Frontal cortex (tissue), 4 donors: ENCODE measurements at places on chromosomes 4 and X. TPM values are rescaled to one million over a fixed set of nuclear protein-coding genes. Genes with fewer than 3 reads are reported as not detected.

DNA sequence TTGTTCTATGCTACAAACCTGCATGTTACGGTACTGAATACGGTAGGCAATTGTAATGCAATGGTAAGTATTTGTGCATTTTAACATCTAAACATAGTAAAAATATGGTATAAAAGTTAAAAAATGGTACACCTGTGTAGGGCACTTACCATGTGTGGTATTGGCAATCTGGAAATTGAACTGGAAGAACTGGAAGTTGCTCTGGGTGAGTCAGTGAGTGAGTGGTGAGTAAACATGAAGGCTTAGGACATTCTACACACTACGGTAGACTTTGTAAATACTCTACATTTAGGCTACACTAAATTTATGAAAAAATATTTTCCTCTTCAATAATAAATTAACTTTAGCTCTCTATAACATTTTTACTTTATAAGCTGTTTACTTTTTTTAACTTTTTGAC, 78.9 kb downstream of the RRAGB start:
- DNase-seq, result no peak

- no peak for DNase-seq
These were observed 880 bp upstream of the ETDC start for GRCh38 chrX:135308345-135308855.

GRCh38 chr4:11904117-11904535, 475.4 kb upstream of the HS3ST1 start:
- DNase-seq, result no peak

- DNase-seq, result no peak
These were observed 137.1 kb upstream of the TBL1X start for GRCh38 chrX:9327747-9328145.

DNA sequence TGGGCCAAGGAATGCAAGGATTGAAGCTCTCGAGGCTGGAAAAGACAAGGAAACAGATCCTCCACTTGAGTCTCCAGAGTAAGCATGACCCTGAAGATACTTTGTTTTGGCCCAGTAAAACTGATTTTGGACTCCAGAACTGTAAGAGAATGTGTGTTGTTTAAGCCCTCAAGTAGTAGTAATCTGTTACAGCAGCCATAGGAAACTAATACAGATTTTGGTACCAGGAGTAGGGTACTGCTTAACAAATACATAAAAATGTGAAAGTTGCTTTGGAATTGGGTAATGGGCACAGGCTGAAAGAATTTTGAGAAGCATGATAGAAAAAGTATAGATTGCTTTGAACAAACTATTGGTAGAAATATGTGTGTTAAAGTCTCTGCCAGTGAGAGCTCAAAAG, 17.4 kb upstream of the FRAS1 start:
- DNase-seq, result no peak

DNA sequence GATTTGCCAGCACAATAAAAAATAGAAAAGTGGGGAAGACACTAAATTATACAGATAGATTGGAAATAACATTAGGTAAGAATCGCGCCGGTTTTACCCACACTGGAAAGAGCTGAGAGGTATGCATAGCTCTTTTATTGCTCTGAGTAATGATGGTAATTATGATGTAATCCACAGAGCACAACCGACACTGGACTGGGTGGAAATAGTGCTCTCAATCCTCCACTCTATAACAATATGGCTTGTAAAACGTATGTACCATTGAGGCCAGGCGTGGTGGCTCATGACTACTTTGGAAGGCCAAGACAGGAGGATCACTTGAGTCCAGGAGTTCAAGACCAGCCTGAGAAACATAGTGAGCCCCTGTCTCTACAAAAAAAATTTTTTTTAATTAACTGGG, 104.3 kb upstream of the RAPGEF2 start:
- no peak for DNase-seq

DNA sequence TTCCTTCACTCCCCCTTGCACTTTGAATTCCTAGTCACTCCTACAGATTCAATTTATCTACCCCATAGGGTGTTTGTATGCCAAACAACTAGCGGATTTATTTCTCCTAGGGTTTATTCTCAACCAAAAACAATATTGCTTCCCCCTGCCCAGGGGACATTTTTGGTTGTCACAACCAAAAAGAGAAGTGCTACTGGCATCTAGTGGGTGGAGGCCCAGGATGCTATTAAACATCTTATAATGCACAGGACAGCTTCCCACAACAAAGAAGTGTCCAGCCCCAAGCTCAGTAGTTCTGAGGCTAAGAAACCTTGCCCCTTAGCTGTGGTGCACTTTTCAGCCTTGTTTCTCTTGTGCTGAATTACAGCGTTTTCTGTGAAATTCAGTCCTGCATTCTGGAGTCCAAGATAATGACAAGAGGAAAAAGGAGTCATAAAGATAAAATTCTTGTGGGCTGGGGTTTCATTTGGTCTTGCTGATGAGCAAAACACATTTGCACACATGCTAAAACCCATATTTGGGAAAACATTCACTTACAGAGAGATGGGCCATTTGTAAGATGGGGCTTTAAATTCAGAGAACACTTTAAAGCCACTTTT, 11.2 kb upstream of the SYTL4 start:
- DNase-seq, result no peak

DNA sequence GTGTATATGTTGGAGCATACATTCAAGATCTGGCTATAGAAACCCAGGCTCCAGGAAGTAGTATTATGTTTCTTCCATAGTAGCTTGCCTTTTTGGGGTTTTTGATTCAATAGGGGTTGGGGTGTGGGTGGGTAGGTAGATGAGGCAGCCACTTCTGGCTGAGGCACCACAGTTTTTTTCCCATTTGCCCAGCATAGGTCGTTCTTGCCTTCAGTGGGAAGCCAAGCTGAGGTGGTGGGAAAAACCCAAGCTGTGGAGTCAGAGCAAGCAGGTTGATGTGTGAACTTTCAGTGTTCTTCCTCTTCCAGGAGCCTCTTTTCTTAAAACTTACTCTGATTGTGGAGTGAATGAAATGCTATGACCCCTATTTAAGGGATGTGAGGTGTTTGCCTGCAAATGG, 67.0 kb upstream of the RPS6KA3 start:
- DNase-seq, result no peak

GRCh38 chr4:182400081-182400480, 156.9 kb downstream of the TENM3 start:
- no peak for DNase-seq

DNA sequence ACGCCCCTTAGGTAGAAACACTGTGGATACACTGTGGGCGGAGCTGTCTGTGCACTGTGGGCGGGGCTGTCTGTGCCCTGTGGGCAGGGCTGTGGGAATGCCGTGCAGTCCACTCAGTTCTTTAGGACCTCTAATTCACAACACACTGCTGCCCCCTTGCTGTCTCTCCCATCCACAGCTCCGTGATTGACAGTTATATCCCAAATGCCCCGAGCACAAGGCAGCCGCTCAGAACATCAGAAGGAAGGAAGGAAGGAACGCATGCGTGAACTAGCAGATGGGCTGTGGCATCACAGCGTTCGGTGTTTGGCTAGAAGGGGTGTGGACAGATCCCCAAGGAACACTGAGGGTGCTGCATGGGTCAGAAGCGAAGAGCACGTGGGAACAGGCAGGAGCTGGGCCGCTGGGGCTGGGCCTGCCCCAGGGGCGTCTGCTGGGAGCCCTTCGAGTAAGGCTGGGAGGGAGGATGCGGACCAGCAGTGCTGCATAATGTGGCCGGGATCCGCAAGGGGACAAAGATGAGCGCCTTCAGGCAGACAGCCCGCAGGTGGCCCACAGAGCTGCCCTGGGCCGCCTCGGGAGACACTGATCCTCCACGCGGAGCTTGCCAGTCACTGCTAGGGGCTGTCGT, 29.8 kb downstream of the ACOX3 start:
- DNase-seq, result peak; percentile 66

GRCh38 chrX:38754102-38754790, 47.0 kb upstream of the MID1IP1 start:
- peak; percentile 5 for DNase-seq

- no peak for DNase-seq
These were observed 119.1 kb upstream of the CNKSR2 start for GRCh38 chrX:21255032-21255618.

DNA sequence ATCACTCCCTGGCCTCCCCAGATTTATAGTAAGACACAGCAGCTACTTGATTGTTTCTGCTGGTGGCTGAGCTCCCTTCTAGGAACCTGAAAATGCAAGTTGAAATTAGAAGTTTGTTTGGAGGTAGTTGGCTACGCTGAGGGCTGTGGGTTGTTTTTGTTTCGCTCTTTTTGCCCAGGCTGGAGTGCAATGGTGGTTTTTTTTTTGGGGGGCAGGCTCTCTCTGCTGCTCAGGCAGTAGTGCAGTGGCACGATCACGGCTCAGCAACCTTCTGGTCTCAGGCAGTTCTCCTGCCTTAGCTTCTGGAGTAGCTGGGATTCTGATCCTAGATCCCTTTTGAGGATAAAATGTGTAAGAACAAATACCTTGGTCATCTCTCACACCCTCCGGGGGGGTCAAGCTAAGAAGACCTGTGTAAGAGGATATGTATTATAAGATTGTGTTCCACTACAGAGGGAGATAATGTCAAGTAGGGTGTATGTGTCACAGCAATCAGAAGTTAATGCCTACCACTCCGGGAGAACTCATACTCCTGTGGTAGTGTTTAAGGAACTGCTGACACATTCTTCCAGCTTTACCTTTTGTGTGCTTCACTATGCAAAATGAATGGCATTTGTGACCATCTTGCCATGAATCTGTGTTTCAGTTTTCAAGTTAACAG, 9.7 kb downstream of the JADE1 start:
- no peak for DNase-seq

- no peak for DNase-seq
These were observed 746 bp upstream of the AADAT start for GRCh38 chr4:170090352-170091052.

- DNase-seq, result no peak
These were observed 8.4 kb upstream of the MAB21L2 start for GRCh38 chr4:150573534-150573933.

DNA sequence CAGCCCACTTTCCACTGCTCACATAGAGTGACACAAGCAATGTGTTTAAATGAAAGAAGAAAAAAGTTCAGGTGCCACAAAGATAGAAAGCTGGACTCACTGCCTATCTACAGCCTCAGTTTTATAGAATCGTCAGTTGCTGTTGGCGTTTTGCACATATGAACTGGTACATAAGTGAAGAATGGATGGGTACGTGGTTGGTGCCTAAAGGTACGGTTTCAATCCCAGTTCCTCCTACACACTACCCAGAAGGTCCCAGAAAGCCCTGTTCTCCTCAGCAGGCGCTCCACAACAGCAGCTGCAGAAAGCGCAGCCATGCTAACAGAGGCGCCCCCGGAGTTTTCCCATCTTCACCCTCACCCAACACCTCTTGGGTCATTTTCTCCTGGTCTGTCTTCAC, 23.6 kb downstream of the CHST7 start:
- no peak for DNase-seq

DNA sequence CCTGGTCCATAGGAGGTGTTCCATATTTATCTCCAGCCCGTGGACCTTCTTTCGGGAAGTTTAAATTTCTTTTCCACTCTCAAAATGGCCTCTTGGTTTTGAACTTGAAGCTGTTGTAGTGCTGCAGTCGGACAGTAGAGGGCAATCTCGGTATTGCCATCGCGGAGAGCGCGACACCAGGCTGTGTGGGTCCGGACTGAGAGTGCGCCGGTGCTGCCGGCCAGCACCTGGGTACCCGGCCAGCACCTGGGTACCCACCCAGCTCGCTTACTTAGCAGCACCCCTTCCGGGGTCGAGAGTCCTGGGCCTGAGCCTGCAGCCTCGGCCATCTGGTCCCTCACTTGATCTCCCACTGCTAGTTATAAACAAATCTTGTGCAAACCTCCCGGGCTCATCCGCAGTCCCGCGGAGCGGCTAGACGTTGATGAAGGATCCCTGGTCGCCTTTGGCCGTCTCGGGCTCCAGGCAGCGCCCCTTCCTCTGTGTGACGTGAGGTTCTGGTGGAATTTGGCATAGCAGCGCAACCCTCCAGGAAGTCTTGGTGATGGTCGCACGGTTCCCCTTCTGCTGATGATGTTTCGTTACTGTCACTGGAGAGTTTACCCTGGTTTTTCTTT, 18.0 kb downstream of the FAM9A start:
- no peak for DNase-seq

DNA sequence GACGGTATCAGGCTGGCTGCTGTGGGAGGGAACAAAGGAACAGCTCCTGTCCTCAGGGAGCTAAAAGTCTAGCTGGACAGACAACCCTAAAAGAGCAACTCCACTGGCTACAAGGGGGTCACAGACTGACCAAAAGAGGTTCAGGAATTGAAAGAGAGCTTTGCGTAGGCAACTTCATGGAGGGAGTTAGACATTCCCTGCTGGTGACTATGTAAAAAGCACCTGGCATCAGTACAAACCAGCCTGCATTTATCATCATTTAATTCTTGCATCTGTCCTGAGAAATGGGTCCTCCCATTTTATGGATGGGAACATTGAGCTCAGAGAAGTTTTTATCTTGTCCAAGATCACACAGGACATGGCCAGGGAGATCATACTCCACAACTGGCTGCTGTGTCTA, 1.4 kb upstream of the LGI2 start:
- no peak for DNase-seq

DNA sequence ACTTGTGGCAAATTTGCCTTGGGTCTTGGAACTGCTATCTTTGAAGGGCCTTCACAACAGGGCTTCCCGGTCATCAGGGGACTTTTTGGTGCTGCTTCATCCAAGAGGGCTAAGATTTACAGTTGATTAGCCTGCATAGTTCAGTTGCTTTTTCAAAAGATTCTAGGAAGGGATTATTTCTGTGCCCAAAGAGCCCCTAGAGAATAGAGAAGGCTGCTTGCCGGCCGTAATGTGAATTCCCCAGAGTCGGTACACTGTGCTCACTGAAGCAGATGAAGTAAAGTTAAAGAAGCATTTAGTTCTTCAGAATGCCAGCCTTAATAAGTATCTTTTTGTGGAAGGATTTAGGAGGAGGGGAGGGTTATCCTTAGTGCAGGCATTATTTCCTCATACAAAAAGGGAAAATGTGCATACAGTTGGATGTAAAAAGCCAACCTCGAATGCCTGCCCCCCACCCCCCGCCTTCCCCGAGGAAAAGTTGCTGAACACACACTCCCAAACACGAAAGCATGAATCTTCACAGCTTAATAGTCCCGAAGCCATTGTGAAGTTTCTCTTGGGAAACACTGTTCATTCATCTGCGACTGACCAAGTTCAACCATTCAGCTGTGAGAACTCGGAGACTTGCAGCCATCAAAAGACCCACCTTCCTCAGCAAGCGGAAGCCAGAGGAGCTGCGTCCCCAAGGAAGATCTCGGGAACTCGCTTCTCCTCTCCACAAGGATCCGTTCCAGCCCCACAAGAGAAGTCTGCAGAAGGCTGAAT, 47.6 kb downstream of the ANOS1 start:
- DNase-seq, result no peak

- DNase-seq, result no peak
These were observed 288.6 kb downstream of the NAF1 start for GRCh38 chr4:162878096-162878495.

DNA sequence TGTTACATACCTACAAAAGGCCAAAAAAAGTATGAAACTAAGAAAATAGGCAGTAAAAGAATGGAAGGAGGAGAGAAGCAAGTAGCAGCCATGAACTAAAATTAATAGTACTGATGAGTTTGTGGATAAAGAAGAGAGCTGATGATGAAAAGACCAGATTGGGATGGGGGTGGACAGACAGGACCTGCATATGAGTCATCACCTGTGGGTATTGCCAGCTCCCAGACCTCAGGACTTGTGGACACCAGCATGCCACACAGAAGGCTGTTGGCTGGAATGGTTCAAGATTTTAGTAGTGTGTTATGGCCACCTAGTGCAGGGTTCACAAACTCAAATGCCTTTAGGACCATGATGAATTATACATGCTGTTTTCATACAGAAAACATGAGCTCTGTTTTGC, 58.9 kb downstream of the ARX start:
- no peak for DNase-seq

The SLC25A6 gene
- total RNA-seq, result 139 TPM

The SORBS2 gene
- 46.9 TPM for total RNA-seq

The SPANXA1 gene
- total RNA-seq, result not detected

The SMIM31 gene
- total RNA-seq, result not detected

The EDA gene
- total RNA-seq, result 2.0 TPM

The PIR gene
- 2.0 TPM for total RNA-seq

The S100P gene
- 0.41 TPM for total RNA-seq
